ENCODE measurements at places on chromosomes 5 and 9. TPM values are rescaled to one million over a fixed set of nuclear protein-coding genes. Genes with fewer than 3 reads are reported as not detected.

GMCL2 gene
- 0.03 TPM for polyA plus RNA-seq

GRCh38 chr9:100063185-100063584 is 35.6 kb downstream of the ERP44 start:
- DNase-seq = no peak

C9 gene
- polyA plus RNA-seq = not detected

GRCh38 chr5:945691-946551 is 53.2 kb downstream of the TRIP13 start:
- DNase-seq = no peak
